ENCODE measurements at places on chromosomes 6 and 20. TPM values are rescaled to one million over a fixed set of nuclear protein-coding genes. Genes with fewer than 3 reads are reported as not detected.

The VGLL2 gene
- total RNA-seq, result not detected

The MYB gene
- total RNA-seq, result 5.3 TPM

The DST gene
- 176 TPM for total RNA-seq

The FITM2 gene
- 2.3 TPM for total RNA-seq

The SIRPB1 gene
- total RNA-seq, result 1.1 TPM

The CALHM4 gene
- total RNA-seq, result not detected

The PTCRA gene
- not detected for total RNA-seq

The ACOT8 gene
- 27.9 TPM for total RNA-seq

The PRSS35 gene
- total RNA-seq, result 2.0 TPM
